ENCODE measurements at places on chromosomes 11 and 22. TPM values are rescaled to one million over a fixed set of nuclear protein-coding genes. Genes with fewer than 3 reads are reported as not detected.
A peak's percentile ranks its signal among the peaks of the same experiment; 100 is the strongest.

- H3K27me3 ChIP-seq: peaks cover 25% of the 10 kb centered on the region
- H3K27ac ChIP-seq: no peak overlapping the region
- no peaks in the 10 kb centered on the region for H3K4me1 ChIP-seq
- no peak for DNase-seq
- H3K36me3 ChIP-seq: no peaks in the 10 kb centered on the region
Observed at GRCh38 chr22:38443628-38444521, 11.1 kb downstream of the KCNJ4 start.

GRCh38 chr11:10379022-10379421 is 74.1 kb downstream of the ADM start:
- no peaks in the 10 kb centered on the region for H3K36me3 ChIP-seq
- DNase-seq: no peak
- no peaks in the 10 kb centered on the region for H3K4me1 ChIP-seq
- H3K27ac ChIP-seq: no peak overlapping the region

OR52I1 gene
- not detected for total RNA-seq

GRCh38 chr22:20750461-20751184 is 23.3 kb upstream of the SERPIND1 start:
- H3K36me3 ChIP-seq: peaks cover 59% of the 10 kb centered on the region
- no peak overlapping the region for H3K4me3 ChIP-seq
- H3K27ac ChIP-seq: peak overlapping the region; percentile 5

- H3K4me1 ChIP-seq: no peaks in the 10 kb centered on the region
- H3K4me3 ChIP-seq: no peak overlapping the region
- no peaks in the 10 kb centered on the region for H3K36me3 ChIP-seq
Observed at GRCh38 chr22:27581688-27582087, 219.9 kb downstream of the MN1 start.

DNA sequence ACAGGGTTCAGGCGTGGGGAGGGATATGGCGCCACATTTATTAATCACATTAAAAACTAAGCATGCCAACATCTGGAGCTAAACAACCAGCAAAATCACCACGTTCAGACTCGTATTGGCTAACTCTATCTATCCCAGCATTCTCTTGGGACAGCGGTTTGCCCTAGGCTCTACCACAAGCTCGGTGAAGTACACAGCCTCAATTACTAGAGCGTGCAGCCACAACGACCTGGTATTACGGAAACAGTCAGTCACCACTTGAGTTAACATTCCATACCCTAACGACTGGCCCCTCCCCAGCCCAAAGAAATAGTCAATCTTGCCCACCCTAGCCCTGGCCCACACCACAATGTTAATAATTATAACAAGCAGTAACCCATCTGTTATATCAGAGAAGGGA is 32.1 kb downstream of the APOL5 start:
- H3K4me1 ChIP-seq: peaks cover 29% of the 10 kb centered on the region
- DNase-seq: peak; percentile 42
- H3K36me3 ChIP-seq: no peaks in the 10 kb centered on the region
- H3K27ac ChIP-seq: peak overlapping the region; percentile 24

GRCh38 chr11:112025707-112026106 is 499 bp downstream of the DLAT start:
- DNase-seq: no peak
- peak overlapping the region; percentile 100 for H3K4me3 ChIP-seq
- peaks cover 38% of the 10 kb centered on the region for H3K36me3 ChIP-seq
- no peaks in the 10 kb centered on the region for H3K27me3 ChIP-seq
- peaks cover 37% of the 10 kb centered on the region for H3K4me1 ChIP-seq
- H3K27ac ChIP-seq: peak overlapping the region; percentile 100

MPZL2 gene
- not detected for total RNA-seq

DNA sequence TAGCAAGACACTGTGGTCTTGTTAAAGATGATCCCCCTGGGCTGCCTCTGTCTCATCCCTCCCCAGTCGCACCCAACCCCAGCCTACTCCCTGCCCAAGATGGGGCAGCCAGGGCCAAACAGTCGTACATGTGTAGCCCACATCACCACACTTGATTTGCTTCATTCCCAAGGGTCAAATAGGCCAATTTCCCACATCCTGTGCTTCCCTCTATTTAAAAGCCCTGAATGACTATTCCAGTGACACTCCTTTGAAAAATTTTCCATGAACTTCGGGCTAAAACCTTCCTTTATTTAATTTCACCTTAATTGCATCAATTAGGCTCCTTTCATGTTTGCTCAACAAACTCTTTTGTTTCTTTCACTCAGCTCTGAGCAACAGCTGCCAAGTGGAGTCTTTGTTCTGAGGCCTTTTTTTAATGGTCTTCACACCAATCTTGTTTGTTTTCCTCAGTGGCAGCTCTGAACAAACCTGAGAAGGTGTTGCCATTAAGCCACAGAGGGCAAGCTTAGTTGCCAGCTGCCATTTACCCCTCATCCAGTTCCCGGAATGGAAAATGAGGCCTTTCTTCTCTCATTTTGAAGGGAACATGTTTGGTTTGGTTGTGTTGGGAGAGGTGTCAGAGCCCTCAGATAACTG is 126.9 kb downstream of the APIP start:
- H3K27me3 ChIP-seq: peaks cover 7% of the 10 kb centered on the region
- H3K36me3 ChIP-seq: no peaks in the 10 kb centered on the region
- H3K4me3 ChIP-seq: no peak overlapping the region
- no peaks in the 10 kb centered on the region for H3K4me1 ChIP-seq
- DNase-seq: no peak

DNA sequence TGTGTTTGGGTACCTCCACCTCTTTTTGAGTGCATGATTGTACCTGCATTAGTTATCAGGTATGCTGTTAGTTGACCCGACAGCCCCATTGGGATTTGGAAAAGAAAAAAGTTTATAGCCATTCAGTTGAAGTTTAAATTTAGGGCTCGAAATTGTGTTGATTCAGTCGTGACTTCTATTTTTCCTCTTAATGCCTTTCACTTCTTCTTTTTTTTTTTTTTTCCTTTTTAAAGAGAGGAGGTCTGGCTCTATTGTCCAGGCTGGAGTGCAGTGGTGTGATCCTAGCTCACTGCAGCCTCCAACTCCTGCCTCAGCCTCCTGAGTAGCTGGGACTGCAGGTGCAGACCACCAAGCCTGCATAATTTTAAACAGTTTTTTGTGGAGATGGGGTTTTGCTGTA is 2.3 kb downstream of the STT3A start:
- DNase-seq: no peak
- no peaks in the 10 kb centered on the region for H3K27me3 ChIP-seq
- peaks cover 51% of the 10 kb centered on the region for H3K36me3 ChIP-seq
- peak overlapping the region; percentile 56 for H3K27ac ChIP-seq
- H3K4me3 ChIP-seq: peak overlapping the region; percentile 68

MLC1 gene
- total RNA-seq: not detected

- no peak overlapping the region for H3K27ac ChIP-seq
- no peaks in the 10 kb centered on the region for H3K4me1 ChIP-seq
- H3K36me3 ChIP-seq: no peaks in the 10 kb centered on the region
- H3K27me3 ChIP-seq: no peaks in the 10 kb centered on the region
Observed at GRCh38 chr11:106644824-106645223, 373.5 kb downstream of the GUCY1A2 start.

- H3K27me3 ChIP-seq: no peaks in the 10 kb centered on the region
- H3K4me3 ChIP-seq: peak overlapping the region; percentile 21
- peaks cover 95% of the 10 kb centered on the region for H3K4me1 ChIP-seq
- no peak for DNase-seq
- H3K27ac ChIP-seq: peak overlapping the region; percentile 81
- H3K36me3 ChIP-seq: peaks cover 10% of the 10 kb centered on the region
Observed at GRCh38 chr22:30304495-30305244, 15.4 kb upstream of the CASTOR1 start.

DNA sequence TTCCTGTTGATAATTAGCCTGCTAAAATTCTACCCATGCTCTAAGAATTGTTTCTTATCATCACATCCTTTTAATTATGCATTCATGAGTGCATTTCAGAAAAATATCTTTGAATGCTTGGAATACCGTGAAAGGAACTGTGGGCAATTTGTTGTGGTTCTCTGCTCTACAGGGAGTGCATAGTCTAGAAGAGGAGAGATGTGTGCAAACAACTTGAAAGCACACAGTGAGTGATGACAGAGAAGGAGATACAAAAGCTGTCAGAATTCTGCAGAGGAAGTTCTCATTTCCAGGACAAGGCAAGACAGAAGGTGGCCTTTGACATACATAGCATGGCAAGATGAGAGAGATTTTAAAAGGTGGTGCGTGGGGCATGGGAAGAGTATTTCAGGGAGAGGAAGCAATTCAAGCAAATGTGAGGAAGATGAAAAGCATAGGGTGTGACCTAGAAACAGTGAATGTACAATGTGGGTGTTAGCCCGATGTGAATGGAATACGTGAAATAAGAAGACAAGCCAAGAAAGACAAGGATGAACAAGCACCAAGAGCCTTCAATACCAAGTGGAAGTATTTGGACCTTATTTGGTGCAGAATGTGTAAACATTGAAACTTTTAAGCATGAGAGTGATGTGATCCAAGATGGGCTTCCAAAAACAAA is 5.0 kb downstream of the MMP8 start:
- no peaks in the 10 kb centered on the region for H3K36me3 ChIP-seq
- H3K27ac ChIP-seq: no peak overlapping the region
- H3K4me1 ChIP-seq: no peaks in the 10 kb centered on the region
- no peak overlapping the region for H3K4me3 ChIP-seq
- H3K27me3 ChIP-seq: peaks cover 6% of the 10 kb centered on the region

GRCh38 chr11:111301842-111302118 is 3.4 kb downstream of the POU2AF3 start:
- peaks cover 3% of the 10 kb centered on the region for H3K36me3 ChIP-seq
- no peak overlapping the region for H3K27ac ChIP-seq
- peaks cover 41% of the 10 kb centered on the region for H3K4me1 ChIP-seq
- H3K4me3 ChIP-seq: no peak overlapping the region
- H3K27me3 ChIP-seq: peaks cover 11% of the 10 kb centered on the region

MRPL21 gene
- total RNA-seq: 49.9 TPM

DNA sequence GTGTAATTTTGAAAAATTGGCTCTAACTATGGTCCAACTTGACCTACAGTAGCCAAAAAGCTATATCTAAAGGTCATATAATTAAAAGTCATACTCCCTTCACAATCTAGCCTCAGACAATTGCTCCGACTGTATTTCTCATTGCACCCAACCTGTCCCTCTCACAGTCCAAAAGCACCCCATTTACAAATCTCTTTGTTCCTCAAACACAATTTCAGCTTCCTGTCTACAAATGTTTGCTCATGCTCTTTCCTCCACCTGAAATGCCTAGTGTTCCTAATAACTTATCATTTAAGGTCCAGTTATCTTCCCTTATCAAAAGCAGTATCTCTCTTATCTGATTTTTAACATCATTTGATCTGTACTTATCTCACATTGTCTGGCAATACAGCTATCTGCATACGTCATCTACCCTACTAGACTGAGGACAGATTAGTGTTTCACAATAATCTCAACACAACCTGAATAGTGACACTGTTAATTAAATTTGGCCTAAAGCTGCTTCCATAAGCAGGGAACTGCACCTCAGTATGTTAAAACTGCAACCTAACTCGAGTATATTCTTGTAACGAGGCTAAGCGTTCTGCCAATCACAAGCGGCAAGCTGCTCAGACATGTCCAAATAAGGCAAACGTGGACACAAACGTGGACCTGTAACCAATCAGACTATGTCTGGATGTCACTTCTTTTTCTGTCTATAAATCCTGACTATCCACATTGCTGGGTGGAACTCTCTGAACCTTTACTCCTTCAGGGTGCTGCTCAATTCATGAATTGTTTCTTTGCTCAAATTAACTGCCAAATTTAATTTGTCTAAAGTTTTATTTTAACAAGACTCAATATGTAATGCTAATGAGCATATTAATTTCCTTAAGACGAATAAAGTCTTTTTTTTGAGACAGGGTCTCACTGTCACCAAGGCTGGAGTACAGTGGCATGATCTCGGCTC is 15.9 kb downstream of the PICALM start:
- peaks cover 90% of the 10 kb centered on the region for H3K4me1 ChIP-seq
- peaks cover 15% of the 10 kb centered on the region for H3K36me3 ChIP-seq
- H3K27ac ChIP-seq: peak overlapping the region; percentile 25

DNA sequence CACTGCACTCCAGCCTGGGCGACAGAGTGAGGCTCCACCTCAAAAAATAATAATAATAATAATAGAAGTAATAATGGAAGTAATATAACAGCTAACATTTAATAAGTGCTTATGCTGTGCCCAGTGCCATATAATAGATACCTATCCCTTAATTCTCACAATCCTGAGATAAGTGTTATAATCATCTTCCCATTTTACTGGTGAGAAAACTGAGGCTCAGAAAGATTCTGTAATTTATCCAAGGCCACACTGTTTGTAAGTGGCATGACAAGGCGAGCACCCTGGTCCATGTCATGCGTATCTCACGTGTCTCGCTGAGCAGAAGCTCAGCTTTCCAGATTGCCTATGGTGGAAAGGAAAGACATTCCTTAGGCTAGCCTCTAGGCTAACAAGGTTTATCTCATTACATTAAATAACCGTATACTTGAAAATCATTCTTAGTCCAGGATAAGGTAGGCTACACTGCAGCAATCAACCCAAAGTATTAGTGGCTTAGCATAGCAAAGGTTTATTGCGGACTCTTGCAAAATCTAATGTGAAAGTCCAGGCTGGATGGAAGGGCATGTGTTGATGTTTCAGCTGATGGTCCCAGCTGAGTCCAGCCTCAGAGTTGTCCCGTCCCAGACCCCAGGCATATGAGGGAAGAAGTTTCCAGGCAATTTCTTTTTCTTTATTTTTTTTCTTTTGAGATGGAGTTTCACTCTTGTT is 15.0 kb upstream of the LDLRAD3 start:
- H3K4me3 ChIP-seq: no peak overlapping the region
- DNase-seq: no peak
- H3K4me1 ChIP-seq: no peaks in the 10 kb centered on the region
- no peak overlapping the region for H3K27ac ChIP-seq
- H3K36me3 ChIP-seq: no peaks in the 10 kb centered on the region

DNA sequence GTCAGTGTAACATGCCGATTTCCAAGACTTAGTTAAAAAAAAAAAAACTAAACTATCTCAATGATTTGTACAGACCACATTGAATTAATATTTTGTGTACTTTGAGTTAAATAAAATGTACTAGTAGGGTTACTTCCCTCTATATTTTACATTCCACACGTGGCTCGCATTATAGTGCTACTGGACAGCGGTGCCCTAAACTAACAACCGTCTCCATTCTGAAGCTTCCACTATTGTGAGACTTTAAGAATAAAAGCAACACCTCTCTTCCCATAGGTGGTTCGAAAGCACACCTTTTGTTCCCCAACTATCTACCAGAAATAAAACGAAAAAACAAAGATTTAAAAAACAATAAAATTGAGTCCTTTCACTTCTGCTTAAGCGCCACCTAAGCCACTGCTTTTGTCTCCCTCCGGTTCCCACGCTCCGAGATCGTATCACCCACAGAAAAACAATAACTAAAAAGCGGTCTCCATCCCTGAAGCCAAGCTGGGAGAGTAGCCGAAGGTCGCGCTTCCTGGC is 380 bp upstream of the TTC17 start:
- DNase-seq: no peak
- no peaks in the 10 kb centered on the region for H3K27me3 ChIP-seq
- H3K4me3 ChIP-seq: peak overlapping the region; percentile 99
- H3K36me3 ChIP-seq: peaks cover 16% of the 10 kb centered on the region

DNA sequence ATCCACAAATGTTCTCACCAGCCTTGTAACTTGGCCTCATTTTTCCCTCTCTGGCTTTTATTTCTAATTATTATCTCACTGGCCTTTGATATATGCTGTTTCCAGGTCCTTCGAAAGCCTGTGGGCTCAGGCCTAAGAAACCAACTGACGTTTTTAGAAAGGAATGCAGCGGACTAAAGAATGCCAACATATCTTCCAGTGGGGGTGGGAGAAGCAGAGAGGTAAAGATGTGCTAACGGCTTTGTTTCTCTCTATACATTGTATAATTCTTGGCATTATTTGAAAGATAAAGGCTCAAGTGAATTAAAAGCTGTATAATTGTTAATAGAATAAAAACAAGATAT is 28.2 kb downstream of the OR6Q1 start:
- H3K4me1 ChIP-seq: no peaks in the 10 kb centered on the region
- H3K36me3 ChIP-seq: no peaks in the 10 kb centered on the region
- H3K27ac ChIP-seq: no peak overlapping the region
- no peak for DNase-seq
- peaks cover 11% of the 10 kb centered on the region for H3K27me3 ChIP-seq
- no peak overlapping the region for H3K4me3 ChIP-seq

Data from activated B cell treated with CpG ODN at 0.5 μM for 24 hours (primary cell).